Inflammatory macrophage treated with lipopolysaccharide for 4 hours (primary cell): ENCODE measurements at places on chromosomes 7 and 10.

GRCh38 chr7:106518239-106518638 is 142.7 kb downstream of the CCDC71L start:
- DNase-seq = no peak

GRCh38 chr7:107014387-107015023 is 30.0 kb upstream of the PRKAR2B start:
- no peak for DNase-seq

GRCh38 chr7:132317701-132318351 is 258.4 kb downstream of the PLXNA4 start:
- DNase-seq = no peak

GRCh38 chr10:89078724-89079672 is 88.4 kb downstream of the FAS start:
- DNase-seq = no peak

DNA sequence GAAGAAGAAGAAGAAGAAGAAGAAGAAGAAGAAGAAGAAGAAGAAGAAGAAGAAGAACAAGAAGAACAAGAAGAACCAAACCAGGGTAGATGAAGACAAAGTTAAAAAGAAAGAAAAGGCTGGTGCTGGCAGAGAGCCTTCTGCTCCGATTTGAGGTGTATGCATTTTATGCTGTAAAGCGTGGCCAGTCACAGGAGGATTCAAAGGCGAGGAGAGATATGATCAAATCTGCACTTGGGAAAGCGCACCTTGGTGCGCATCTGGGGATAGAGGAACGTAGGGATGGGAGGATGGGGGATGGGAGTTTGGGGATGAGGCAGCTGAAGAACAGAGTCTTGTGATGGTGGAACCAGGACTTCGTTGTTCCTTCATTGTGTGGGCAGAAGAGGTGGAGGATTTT is at the start of gene NME8:
Gene NME8, plus strand, starts transcription at position 301 of the 400 bp plus-strand sequence. CDS start 1,670 bp downstream, outside the sequence.
- no peak for DNase-seq

DNA sequence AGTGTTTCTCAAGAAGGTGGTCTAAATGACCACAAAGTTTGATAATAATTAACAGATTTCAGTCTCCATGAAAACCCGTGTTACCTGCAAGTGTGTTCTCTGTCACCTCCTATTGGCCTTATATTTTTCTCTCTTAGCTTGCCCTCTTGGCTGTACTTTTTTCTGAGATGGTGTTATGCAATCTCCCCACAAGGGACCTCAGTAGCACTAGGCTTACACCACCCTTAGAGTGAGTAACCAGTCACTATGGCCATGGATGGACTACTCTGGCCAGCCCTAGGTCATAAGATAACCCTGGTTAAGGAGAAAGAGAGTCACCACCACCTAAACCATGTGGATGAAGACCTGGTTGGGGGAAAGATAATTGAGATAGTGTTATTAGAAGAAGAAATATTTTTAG is 76.8 kb downstream of the NPSR1 start:
- no peak for DNase-seq

DNA sequence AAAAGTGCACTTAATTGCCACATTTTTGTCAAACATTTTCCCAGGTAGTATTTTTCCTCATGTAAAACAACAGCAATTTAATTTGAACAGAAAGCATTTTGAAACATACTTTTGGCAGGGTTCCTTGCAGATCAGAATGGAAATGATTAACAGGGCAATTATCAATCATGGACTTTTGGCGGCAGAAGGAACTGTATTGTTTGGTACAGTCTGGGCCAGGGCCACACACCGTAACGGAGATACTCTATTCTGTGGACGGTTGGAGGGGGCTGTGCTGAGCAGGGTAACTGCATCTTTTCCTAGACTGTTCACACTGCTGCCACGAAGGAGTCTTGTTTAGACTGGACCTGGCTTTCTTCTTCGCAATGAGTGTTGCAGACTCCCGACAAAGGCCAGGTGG is 62.3 kb downstream of the EGFR start:
- DNase-seq = no peak

- DNase-seq = peak; percentile 54
Measured at GRCh38 chr7:94395141-94396036, 694 bp downstream of the COL1A2 start.

GRCh38 chr10:17181110-17181509 is 20.4 kb downstream of the TRDMT1 start:
- no peak for DNase-seq

DNA sequence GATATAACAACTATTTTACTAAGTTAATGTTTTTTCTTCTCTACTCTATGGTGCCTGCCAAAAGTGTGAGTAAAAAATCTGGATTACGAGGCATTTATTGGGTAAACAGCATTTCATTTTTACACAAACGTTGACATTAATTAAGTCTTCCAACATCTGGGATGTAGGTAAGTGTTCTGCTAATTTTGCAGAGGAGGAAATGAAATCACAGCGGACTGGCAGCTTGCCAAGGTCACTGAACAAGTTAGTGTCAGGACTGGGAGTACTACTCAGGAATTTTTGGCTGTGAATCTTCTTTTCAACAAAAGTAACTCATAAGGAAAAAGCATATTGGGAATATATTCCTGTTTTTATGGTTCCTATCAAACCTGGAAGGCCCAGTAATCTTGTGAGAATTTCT is 612.1 kb upstream of the FZD8 start:
- no peak for DNase-seq

DNA sequence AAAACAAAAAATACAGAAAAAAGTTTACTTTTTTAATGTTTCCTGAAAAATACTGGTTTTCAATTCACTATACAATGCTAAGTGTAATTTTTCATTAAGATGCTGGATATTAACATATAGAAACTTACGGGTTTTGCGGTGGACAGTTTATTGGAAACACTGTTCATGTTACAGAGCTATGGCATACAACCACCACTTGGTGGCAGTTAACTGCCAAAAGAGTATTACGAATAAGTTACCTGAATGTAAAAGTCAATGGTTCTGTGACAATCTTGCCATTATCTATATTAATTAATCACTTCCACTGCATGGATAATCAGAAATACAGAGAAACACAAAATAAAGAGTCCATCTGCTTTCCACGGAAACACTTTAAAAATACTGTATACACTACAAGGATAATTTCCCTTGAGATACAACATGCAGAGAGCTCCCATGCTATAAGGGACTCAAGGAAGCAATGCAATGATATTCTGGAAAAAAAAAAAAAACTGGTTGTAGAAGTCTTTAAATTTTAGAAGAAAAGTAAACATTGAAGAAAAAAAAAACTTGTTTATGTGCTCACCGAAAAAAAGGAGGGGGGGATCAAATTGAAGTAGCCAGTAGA is 97.0 kb downstream of the TPK1 start:
- DNase-seq = peak; percentile 34

GRCh38 chr10:91552274-91553095 is 80.4 kb downstream of the PPP1R3C start:
- DNase-seq = no peak

- peak; percentile 98 for DNase-seq
Measured at GRCh38 chr7:131188367-131189339, 139.0 kb upstream of the MKLN1 start.

- peak; percentile 49 for DNase-seq
Measured at GRCh38 chr10:58513188-58514110, 777 bp downstream of the BICC1 start.
